ENCODE measurements at places on chromosomes 16 and 17.

- no peak for DNase-seq
Observed at GRCh38 chr16:50279504-50279865, 13.1 kb downstream of the ADCY7 start.

DNA sequence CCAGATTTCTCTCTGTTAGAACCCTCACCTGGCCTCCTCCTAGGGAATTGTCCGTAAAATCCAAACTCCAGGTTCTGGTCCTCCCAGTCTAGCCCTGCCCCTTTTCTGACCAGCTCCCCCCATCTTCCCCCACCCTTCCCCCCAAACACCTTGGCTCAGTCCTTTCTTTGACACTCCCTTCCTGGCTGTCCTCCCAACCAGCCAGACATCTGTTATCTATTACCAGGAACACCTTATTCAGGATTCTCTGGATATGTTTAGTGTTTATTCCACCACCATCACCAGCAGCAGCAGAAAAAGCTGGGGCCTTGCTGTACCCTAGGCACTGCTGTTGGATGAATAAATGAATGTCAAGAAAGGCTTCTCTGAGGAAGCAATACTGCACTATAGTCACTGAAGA lies 4.0 kb upstream of the CMTM3 start:
- DNase-seq, result no peak

DNA sequence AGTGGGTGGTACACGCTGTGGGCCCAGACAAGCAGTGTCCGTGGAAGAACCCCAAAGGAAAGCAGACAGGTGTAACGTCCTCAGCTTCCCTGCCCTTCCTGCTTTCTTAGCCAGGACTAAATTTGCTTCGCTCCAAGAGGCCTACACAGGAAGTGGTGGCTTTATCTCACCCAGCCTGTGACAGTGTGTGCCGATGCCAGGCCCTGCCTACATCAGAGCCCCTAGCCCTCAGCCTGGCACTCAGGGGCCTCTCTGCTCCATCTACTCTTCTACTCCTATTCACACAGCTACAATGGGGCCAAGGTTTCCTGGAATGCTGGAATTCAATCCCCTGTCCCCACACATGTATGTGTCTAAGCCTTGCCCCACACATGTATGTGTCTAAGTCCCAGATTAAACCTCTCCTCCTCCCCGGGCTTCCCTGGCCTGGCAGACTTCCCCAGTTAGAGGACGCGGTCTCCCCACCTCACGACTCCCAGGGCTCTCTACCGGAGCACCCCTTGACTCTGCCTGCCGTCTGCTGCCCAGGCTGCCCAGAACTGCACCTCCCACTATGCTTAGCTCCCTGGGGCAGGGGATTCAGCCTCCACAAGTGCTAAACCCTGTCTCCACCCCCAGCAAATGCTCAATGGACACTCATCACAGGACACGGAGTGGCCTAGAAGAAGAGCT lies 8.2 kb downstream of the PGAP3 start:
- DNase-seq, result no peak

DNA sequence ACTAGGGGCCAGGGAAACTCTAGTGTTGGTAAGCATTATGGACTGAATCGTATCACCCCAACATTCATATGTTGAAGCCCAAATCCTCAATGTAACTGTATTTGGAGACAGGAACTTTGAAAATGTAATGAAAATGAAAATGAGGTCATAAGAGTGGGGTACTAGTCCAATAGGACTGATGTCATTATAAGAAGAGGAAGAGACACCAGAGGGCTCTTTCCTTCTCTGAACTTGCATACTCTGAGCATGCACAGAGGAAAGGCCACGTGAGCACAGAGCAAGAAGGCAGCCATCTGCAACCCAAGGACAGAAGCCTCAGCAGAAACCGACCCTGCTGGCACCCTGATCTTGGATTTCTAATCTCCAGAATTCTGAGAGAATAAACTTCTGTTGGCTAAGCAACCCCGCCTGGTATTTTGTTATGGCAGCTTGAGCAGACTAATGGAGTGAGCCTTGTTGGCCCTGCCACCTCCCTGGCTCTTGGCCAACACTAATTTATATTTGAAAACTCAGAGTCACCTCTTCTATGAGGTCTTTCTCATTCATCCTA lies 273.4 kb downstream of the NTN1 start:
- DNase-seq, result no peak

DNA sequence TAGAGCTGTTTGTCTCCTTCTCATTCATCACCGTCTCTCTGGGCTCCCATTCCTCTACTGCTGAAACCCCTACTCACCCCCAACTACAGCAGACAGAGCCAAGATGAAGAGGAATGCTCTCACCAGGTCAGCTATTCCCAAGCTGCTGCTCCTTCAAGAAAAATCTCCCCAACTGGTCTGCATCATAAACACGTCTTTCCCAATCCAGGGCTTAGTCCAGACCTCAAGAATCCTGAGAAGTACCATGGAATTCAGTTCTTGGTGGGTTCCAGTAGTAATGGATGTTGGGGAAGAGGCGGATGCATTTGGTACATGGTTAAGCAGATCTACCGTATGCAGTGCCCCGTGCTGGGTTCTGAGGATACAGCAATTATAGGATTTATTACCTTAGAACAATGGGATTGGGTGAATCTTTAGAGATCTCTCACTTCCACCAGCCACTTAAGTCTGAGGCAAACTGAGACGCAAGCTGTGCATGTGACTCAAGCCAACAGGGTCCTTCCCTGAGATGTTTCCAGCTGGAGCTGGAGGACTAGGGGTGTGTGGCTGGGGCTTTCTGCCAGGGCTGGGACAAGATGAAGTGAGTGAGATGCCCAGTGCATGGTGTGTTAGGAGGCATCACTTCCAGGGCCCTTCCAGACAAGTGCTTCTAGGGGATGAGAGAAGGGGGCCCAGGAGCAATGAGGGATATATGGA lies 232.7 kb upstream of the CDH5 start:
- no peak for DNase-seq

GRCh38 chr16:70579248-70579647 lies 55.6 kb downstream of the SF3B3 start:
- DNase-seq, result no peak

DNA sequence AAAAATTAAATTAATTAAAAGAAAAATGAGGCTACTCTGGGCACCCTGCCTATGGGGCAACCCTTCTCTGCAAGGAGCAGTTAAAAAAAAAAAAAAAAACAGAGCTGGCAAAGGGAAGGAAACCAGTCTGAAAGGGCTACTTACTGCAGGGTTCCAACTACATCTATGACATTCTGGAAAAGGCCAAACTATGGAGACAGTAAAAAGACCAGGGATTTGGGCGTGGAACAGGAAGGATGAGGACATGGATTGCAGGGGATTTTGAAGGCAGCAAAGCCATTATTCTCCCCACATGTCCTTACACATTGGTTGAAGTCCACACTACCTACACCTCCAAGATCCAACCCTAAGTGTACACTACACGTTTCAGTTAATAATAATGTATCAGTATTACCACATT lies 4.6 kb downstream of the RPH3AL start:
- no peak for DNase-seq

GRCh38 chr17:79558091-79558900 lies 52.6 kb downstream of the RBFOX3 start:
- DNase-seq, result no peak

- DNase-seq, result no peak
Observed at GRCh38 chr17:60606036-60606435, 6.0 kb downstream of the PPM1D start.

DNA sequence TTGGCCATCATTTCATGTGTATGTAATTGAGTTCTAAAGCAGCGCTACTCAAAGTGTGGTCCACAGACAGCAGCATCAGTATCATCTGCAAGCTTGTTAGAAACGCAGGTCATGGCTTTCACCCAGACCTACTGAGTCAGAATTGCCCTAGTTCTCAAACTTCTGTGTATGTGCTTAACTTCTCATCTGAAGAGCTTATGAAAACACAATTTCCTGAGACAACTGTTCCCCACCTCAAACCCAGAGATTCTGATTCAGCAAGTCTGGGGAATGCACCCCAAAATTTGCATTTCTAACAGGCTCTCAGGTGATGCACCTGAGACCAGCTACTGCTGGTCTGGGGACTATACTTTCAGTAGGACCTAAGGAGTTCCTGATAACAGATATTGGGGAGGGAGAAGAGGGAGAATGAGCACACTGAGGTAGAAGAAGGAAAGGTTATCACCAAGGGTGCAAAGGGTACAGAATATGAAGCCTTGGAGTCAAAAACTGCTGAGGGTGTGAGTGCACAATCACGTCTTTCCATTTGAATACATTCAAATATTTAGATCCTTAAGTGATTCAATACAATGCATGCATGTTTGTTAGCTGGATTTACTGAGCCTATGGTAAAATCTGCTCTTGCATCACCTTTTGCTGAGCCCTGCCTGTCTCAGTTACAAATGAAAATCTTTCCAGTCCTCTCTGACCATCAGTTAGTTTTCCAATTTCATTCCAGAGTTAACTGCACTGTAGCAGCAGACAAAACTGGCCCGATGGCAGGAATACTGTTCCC lies 29.2 kb upstream of the SKAP1 start:
- DNase-seq, result no peak

GRCh38 chr17:38815576-38816193 lies 9.4 kb downstream of the CWC25 start:
- DNase-seq, result peak; percentile 32

- no peak for DNase-seq
Observed at GRCh38 chr16:57512296-57513001, 23.9 kb downstream of the CCDC102A start.

- DNase-seq, result no peak
Observed at GRCh38 chr17:3968886-3969524, 4.8 kb upstream of the ATP2A3 start.

DNA sequence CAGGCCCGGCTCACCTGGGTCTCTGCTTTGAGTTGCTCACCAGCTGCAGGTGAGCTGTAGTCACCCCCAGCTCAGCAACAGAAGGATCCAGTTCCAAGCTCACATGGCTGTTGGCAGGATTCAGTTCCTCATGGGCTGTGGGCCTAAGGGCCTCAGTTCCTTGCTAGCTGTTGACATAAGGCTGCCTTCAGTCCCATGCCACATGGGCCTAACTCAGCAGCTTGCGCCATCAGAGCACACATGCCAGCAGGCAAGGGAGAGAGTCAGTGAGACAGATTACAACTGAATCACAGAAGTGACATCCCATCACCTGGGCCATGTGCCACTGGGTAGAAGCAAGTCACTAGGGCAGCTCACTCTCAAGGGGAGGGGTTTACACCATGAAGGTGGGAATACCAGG lies 24.7 kb downstream of the PSMD7 start:
- no peak for DNase-seq

DNA sequence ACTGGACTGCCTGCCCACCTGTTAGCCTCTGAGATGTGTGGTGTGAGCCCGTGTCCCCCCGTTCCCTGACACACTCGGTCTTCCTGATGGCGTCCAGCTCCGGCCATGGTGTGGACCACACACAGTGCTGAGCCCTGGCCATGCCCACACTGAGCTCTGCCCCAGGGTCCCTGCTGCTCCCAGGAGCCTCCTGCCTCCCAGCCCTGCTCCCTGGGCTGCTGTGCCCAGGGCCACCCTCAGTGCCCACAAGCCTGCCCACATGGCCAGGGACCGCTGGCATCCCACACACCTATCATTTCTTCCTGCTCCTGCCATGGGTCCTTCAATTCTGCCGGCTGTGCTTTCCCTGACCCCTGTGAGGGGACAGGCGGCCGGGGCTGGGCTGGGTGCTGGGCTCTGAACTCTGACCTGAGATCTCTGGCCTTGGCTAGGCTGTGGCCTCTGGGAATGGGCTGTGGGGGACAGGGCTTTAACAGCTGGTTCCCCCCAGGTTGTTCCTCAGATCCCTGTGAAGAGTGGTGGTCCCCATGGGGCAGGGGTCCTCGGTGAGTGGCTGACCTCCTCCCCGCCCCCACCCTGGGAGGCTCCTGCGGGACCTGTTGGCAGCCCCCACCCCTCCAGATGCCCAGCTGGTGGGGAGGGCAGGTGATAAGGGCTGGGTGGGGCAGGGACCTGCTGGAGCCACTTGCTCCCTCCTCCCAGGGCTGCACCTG lies 4.0 kb downstream of the CEMP1 start:
- DNase-seq, result no peak

GRCh38 chr17:44375196-44376017 lies 11.8 kb upstream of the FAM171A2 start:
- DNase-seq, result peak; percentile 56

DNA sequence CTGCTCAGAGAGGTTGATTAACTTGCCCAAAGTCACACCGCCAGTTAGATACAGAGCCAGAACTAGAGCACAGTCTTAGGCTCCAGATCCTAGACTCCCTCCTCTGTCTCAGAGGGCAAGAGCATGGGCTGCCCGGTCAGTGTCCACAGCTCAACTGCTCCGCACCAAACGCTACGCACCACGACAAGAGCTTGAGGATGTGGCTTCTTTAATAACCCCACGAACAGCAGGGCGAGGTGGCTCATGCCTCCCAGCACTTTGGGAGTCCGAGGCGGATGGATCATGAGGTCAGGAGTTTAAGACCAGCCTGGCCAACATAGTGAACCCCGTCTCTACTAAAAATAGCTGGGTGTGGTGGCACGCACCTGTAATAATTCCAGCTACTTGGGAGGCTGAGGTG lies 21.4 kb downstream of the FA2H start:
- no peak for DNase-seq

- no peak for DNase-seq
Observed at GRCh38 chr17:44916781-44917241, 1.5 kb upstream of the GFAP start.

DNA sequence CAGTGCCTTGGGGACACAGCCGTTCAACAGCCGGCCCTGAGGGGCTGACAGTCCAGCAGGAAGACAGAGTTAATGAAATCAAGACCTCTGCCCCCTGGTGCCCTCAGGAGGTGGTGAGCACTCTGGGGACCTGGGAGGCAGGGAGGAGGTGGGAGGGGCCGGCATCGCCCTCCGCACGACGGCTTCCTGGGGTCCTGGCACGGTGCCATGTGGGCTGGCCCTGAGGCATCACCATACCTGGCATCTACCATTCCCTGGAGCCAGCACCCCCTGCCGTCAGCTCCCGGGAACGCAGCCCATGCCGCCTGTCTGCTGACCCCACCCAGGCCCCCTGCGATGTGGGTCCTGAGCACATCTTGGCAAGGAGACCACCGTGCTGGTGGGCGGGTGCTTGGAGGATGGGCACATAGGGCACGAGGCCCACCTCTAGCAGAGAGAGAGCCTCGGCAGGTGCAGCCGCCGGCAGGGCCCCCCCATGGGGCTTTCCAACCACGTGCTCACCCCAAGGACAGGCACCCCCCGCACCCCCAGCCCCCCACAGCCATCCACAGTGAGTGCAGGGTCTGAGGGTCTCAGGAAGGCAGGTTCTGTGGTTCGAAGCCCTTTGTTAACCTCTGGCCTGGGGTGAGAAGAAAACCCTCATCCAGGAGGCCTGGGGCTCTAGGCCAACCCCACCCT lies 52.5 kb downstream of the ZFPM1 start:
- peak; percentile 23 for DNase-seq

All from mesendoderm (in vitro differentiated cells).